ENCODE measurements at places on chromosomes 2 and 18.

- DNase-seq, result no peak
Measured at GRCh38 chr2:75870651-75871137, 160.0 kb upstream of the GCFC2 start.

DNA sequence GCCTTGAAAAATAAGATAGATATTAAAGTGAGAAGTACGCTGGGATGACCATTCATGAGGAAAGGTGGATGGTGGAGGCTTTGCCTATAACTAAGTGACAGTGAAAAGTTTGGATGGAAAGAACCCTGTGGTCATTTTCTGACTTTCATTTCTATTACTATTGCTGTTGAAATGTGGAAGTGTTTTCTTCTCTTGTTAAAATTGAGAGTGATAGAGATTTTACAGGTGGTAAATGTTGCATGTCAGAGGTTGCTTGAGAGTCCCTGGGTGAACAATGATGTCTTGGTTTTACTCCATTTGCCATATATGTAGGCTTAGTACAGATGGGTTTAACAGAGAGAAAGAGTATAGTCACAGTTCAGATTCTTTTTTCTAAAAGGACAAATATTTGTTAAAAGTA is 18.4 kb downstream of the NCOA1 start:
- no peak for DNase-seq

- peak; percentile 13 for DNase-seq
Measured at GRCh38 chr18:77004555-77005380, 127.8 kb downstream of the MBP start.

GRCh38 chr2:55025627-55026026 is 24.6 kb downstream of the RTN4 start:
- DNase-seq, result no peak

GRCh38 chr2:101734505-101735165 is 37.1 kb downstream of the MAP4K4 start:
- DNase-seq, result no peak

- no peak for DNase-seq
Measured at GRCh38 chr2:240974771-240975572, 23.4 kb upstream of the SNED1 start.

GRCh38 chr2:74439373-74439772 is 2.4 kb downstream of the RTKN start:
- DNase-seq, result no peak

DNA sequence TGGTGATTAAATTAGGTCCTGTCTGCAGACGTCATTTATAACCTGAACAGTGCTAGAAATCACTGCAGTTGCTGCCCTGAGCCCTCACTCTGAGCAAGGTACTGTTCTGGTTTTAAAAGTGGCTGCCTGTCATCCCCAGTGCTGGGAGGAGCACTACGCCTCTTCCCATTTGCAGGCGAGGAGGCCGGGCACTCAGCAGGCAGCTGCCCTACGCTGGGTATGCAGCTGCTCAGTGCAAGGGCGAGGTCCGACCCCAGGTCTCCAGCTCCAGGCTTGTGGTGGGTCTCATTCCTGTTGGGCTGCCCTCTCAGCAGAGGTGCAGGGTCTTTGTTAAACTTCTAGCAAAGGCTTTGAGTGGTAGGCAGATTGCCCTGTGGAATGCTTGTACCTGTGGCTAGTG is 15.7 kb downstream of the CNDP2 start:
- DNase-seq, result no peak

- no peak for DNase-seq
Measured at GRCh38 chr2:48400553-48401164, 129.3 kb upstream of the STON1 start.

GRCh38 chr2:241505086-241505780 is 3.2 kb downstream of the STK25 start:
- no peak for DNase-seq

DNA sequence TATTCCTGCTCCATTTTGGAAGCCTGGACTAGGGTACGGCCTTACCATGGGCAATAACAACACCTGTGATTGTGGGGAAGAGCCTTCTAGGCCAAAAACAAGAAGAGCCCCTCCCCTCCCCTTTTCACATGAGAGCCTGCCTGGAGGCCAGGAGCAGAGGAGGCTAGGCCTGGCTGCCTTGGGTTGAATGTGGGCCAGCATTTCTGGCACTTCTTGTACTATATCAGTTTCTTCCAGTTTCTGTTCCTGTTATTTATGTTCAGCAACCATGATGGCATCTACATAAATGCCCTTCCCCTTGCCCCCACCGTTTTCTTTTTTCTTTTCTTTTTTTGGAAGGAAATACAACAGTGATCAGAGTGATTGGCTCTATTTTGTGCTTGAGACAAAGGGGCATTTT is 58.4 kb downstream of the KCTD18 start:
- no peak for DNase-seq
